Stimulated activated CD8-positive, alpha-beta memory T cell treated with anti-CD3 and anti-CD28 coated beads, Interleukin-7, amount 100 ng/mL, for 1 hour (primary cell): ENCODE measurements at places on chromosomes 4 and X.

DNA sequence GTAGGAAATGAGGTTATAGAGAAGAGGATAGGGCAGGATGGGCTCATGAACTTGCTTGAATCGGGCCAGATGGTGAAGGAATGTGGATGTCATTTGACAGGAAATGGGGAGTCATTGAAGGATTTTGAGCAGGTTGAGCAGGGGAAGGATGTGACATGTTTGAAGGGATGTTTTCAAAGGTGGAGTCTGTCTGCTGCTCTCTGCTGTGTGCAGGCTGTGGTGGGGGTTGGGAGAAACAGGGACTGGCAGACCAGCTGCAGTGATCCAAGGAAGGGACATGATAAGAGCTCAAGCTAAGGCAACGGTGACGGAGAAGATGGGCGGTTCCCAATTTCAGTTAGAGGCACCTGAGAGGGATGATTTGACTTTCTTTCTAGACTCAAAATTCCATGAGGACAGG lies 14.0 kb upstream of the XPNPEP2 start:
- DNase-seq = no peak

- DNase-seq = peak; percentile 42
Observed at GRCh38 chr4:7649741-7650531, 215.2 kb upstream of the PSAPL1 start.

GRCh38 chr4:179569549-179569948 lies 2127.3 kb upstream of the AGA start:
- DNase-seq = no peak

DNA sequence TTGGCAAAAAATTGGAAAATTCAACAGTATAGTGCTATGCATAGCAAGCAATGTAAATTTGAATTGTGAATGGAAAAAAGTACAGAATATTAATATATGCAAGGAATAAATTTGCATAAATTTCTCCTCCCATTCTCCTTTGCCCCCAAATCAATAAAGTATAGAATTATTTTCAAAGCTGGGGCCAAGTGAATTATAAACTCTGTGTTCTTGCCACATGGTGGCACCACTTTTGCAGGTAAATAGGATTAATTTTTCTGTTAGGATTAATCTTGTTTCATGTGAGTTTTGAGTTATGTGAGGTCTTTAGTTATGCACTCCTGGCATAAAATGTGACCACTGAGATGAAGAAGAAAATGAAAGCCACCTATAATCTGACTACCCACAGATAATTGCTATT lies 19.9 kb downstream of the COPS4 start:
- DNase-seq = no peak

- DNase-seq = no peak
Observed at GRCh38 chrX:42459735-42460134, 318.2 kb downstream of the PPP1R2C start.
